ENCODE measurements at places on chromosomes 1 and 21.

DNA sequence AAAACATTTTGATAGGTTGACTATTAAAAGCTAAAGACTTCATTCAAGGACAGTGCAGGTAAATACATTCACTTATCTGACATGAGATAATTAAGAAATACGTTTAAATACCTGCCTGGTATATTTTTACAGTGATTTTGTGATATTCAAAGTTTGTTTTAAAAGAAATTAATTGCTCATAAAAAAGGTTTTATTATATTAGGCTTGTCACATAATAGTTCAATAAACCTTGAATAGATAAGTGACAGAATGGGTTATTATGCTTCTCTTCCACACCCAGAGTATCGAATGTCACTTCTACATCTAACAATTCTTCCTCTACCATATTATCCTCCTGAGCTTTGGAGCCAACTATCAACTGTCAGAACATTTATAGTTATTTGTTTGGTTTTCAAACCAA is 60.0 kb downstream of the LTN1 start:
- no peak for ATAC-seq

DNA sequence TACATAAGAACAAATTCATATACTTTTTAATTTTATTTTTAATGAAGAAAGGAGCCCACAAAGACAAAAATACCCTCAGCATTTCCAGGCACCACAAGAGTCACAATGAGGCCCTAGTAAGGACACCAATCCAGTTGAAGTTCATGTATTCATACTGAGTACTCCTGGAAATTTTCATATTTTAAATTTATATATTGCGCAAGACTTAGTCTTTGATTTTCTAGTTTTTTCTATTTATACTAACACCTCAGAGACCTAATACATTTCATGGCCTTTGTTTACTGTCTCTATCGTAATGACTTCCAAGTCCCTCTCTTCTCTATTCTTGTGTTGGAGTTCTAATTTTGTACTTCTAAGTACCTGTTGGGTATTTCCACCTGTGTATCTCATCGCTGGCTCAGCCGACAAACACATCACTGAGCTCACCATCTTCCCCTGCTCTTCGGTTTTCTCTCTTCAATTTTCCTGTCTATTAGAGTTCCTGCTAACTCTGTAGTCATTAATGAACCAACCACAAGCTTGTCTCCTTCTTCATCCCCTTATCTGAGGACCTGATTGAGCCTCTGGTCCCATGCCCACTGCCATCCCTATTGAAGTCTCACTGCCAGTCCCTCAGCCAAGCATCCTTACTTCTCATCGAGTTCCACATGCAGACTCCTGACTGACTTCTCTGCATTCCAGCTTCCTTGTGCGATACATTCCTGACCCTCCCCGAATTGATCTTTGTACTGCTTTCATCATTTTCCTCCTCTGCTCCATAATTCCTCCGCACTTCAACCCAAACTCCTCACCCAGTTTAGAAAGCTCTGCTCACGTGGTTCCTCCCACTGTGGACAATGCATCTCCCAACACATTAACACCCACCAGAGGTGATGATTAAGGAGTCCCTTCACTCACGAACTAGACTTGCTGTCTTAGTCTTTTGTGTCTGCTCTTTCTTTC is 17.3 kb upstream of the IRF2BP2 start:
- ATAC-seq = peak; percentile 65

DNA sequence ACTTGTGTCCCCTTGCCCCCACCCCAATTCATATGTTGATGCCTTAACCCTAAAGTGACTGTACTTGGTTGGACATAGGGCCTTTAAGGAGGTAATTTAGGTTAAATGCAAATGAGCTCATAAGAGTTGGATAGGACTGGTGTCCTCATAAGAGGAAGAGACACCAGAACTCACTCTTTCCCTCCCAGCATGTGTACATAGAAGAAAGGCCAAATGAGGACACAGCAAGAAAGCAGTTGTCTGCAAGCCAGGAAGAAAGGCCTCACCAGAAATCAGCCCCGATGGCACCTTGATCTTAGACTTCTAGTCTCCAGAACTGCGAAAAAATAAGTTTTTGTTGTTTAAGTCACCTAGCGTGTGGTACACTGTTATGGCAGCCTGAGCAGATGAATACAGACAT is 45.5 kb downstream of the RAB3GAP2 start:
- no peak for ATAC-seq

DNA sequence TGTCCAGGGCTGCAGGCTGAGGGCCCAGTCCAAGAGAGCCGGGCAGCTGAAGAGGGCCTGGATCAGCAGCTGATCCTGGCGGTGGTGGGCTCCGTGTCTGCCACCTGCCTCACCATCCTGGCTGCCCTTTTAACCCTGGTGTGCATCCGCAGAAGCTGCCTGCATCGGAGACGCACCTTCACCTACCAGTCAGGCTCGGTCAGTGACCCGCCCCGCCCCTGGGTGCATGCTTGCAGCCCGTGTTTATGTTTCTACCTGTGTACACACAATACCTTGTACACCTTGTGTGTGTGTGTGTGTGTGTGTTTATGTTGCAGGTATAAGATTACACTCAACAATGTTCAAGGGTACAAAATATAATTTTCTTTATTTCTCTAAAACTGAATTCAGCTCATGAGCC is 13.0 kb downstream of the TIE1 start:
- no peak for ATAC-seq

GRCh38 chr1:228958121-228958520 is 222.8 kb downstream of the RHOU start:
- no peak for ATAC-seq

- no peak for ATAC-seq
Measured at GRCh38 chr1:183685112-183685713, 32.1 kb upstream of the APOBEC4 start.

DNA sequence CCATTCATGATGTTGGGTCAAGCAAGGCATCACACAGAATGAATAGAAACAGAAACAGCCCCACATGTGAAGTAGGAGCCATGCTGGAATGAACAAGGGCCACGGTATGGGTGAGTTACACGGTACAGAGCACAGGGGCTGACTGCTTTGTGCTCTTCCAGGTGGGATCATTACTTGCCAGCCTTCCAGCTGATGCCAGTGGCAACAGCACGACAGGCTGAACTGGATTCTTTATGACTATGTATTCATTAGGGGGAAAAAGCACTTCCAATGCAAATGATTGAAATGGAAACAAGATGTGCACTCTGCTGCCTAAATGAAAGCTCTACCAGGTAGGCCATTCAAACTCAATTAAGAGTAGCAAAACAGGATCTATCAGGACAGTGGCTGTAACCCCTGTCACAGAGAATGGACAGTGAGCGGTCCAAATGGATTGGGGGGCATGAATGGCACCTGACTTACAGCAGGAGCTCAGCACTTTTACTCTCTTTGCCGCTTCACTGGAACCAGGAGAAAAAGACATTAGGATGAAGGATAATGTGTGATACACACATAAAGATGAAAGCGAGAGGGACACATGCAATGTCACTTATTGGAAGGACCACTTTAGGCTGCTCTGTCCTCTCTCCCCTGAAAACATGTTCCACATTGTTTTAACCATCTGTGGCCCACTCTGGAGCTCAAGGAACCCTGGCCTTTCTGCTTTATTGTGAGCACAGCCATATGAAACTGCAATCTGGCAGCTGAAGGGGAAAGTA is 23.4 kb upstream of the IRF2BP2 start:
- no peak for ATAC-seq

- no peak for ATAC-seq
Measured at GRCh38 chr1:56169856-56170255, 409.5 kb downstream of the PLPP3 start.

DNA sequence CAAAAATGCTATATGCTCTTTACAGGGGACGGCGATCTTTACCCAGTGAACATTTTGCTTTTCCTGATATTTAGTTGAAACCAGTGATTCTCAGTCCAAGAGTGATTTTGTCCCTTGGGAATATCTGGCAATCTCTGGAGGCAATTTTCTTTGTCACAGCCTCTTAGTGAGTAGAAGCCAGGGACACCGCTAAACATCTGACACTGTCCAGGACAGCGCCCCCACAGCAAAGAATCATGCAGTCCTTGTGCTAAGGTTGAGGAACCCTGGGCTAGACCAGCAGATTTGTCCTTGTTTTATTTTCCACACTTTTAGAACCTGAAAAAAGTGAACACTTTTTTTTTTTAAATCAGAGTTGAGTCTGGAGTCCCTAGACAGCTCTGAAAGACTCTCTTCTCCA is 13.1 kb downstream of the EVA1C start:
- ATAC-seq = no peak

DNA sequence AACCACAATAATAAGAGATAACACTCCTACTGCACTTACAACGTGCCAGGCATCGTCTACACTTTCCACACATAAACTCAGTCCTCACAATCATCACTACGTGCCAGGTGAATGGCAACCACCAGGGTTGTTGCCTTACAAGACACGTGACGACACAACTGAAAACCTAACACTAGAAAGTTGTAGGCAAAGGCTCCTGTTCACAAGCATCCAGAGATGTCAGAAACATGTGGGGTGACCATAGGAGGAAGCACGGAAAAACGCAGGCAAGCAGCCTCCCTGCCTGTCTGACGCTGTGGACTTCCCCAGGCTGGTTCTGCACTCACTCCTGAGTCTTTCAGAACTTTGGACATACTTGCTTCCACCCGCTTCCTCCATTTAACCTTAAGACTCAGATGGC is 7.0 kb downstream of the CAPZB start:
- no peak for ATAC-seq

GRCh38 chr21:36716836-36717235 is 17.9 kb downstream of the SIM2 start:
- no peak for ATAC-seq

DNA sequence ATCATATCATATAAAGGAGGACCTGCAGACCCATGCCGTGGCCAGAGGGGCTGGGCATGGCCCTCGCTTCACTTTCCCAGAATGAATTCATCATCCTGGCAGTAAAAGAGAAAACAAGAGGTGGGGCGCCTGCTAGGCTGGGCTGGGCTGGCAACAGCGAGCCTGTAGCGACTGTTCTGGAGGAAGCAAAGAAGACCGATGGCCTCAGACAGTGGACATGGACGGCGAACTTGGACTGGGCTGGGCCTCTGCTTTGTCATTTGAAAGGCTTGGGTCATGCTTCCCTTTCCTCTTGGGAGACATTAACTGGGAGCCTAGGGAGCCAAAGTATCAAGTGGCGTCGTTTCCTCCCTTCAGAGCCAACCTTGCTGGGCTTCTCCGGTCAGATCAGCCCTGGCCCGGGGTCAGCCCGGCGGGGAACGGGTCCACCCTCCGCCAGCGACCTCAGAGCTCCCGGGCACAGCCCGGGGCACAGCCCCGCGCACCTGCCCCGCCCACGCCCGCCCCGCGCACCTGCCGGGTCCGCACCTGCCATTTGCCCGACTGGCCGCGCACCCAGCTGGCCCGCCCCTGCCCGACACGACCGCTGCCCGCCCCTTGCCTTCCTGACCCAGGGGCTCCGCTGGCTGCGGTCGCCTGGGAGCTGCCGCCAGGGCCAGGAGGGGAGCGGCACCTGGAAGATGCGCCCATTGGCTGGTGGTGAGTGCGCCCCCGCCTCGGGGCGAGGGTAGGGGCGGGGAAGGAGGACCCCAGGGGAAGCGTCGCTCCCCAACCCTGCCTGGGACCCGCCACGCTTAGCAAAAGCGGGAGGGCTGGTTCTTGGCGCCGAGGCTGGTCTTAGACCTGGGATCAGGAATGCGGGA is at the start of gene FAM3B:
Gene FAM3B, plus strand, starts transcription at position 602 of the 863 bp plus-strand sequence. Its CDS starts 79 bp downstream, at position 681.
- peak; percentile 32 for ATAC-seq

- ATAC-seq = no peak
Measured at GRCh38 chr1:53155534-53155933, 13.1 kb upstream of the SLC1A7 start.

DNA sequence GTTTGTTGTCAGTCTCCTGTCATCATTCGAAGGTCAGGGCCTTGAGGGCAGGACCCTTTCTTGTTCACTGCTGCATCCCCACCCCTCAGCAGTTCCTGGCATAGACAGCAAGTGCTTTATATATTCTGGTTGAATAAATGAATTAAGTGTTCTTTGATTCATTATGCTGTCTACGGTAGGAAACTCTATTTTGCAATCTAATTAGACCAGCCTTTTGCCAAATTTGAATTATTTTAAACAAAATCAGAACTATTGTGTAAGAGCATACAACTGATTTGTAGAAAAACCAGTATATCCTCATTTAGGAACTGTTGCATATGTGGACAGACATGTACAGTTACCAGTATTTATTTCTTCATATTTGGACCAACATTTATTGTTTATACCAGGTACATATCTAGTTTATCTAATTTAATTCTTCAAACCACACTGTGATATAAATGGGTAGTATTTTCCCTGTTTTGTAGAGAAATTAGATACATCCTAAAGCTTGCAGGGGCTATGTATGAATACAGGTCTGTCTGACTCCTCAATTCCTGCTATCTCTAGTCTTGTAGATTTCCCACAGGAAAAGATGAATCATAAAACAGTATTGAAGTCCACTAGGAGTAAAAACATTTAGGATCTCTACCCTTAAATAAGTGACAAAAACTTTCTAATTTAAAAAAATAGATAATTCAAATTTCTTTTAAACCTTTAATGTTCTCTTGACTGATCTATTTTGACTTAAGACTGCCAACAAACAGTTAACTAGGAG is 10.4 kb downstream of the MGST3 start:
- ATAC-seq = no peak

DNA sequence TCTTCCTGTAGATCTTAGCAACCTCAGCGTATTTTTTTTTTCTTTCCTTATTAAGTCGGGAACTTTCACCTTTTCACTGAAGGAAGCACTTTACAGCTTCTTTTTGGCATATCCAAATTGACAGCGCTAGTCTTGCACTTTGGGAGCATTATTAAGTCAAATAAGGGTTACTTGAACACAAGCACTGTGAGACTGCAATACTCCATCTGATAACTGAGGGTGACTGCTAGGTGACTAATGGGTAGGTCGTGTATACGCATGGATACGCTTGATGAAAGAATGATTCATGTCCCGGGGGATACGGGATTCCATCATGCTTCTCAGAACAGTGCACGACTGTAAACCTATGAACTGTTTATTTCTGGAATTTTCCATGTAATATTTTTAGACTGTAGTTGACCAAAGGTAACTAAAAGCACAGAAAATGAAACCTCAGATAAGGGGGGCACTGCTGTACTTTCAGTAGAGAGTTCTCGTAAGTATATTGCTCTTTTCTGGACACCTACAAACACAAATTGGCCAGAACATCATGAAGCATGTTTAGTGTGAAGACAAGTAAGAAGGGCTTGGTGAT is 364.7 kb downstream of the SMYD3 start:
- no peak for ATAC-seq

All from stimulated activated memory B cell treated with anti-CD40 and anti-IgM and Interleukin-4, amounts not matched to agents 10 μg/mL and 1 μg/mL and 100 μg/mL, for 72 hours (primary cell).